ENCODE measurements at places on chromosomes 3 and 15.

- no peak for DNase-seq
Measured at GRCh38 chr3:46416811-46417510, 9.9 kb downstream of the CCRL2 start.

DNA sequence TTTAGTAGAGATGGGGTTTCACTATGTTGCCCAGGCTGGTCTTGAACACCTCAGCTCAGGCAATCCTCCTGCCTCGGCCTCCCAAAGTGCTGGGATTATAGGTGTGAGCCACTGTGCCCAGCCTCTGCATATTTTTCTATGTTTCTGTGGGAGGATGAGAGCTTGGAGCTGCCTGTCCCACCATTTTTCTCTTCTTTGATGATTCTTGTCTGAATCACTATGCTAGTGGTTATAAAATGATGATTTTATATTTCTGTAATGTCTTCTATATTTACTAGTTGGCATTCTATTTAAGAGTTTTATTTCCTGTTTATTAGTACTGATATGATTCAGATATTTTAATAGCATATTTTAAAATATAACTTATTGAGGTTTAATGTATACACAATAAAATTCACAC is 69.7 kb downstream of the CHCHD6 start:
- no peak for DNase-seq

- DNase-seq = no peak
Measured at GRCh38 chr3:174618368-174619080, 240.6 kb upstream of the NAALADL2 start.

- DNase-seq = no peak
Measured at GRCh38 chr3:155270485-155271342, 22.8 kb downstream of the STRIT1 start.

GRCh38 chr3:111577798-111578685 is 17.1 kb downstream of the ZBED2 start:
- DNase-seq = peak; percentile 78

DNA sequence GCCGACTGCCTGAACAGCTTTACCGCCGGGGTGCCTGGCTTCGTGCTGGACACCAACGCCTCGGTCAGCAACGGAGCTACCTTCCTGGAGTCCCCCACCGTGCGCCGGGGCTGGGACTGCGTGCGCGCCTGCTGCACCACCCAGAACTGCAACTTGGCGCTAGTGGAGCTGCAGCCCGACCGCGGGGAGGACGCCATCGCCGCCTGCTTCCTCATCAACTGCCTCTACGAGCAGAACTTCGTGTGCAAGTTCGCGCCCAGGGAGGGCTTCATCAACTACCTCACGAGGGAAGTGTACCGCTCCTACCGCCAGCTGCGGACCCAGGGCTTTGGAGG is 815 bp downstream of the SPINT1 start:
- no peak for DNase-seq

DNA sequence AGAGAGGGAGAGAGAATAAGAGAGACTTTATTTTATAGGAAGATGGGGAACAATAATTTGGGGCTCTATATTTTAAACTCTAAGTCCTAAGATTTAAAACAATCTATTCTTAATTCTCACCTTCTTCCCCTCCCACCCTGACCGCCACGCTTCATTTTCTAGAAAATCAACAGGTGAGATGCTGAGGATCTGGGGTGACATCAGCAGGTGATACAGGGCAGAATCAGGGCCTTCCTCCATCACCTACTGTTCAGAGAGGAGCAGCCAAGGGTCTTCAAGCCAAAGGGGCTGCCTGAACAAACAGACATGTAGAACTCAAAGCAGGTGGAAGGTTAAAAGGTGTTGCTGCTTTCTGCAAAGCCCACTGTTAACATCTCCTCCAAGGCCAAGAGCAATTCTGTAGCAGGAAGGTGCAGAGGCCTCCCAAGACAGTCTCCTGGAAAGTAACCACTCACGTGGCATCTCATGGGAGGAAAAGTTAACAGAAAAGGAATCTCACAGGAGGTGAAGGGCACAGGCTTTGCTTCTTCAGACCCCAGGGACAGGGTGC is 183.6 kb upstream of the TLE3 start:
- DNase-seq = no peak

DNA sequence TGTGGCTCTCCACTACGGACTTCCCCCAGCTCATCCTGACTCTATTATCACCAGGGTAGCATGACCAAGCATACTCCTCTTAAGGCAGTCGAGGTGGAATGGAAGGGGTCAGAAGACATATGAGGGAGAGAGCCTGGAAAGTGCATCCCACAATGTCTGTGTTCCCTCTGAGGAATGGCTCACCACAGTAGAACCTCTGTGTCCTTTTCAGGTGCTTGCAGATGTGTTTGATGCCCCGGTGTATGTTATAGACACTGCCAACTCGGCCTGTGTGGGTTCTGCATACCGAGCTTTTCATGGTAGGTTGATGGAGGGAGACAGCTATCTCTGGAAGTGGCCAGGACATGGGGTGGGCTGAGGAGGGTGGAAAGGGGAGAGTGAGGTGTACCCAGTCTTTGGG is 50.3 kb downstream of the XYLB start:
- no peak for DNase-seq

DNA sequence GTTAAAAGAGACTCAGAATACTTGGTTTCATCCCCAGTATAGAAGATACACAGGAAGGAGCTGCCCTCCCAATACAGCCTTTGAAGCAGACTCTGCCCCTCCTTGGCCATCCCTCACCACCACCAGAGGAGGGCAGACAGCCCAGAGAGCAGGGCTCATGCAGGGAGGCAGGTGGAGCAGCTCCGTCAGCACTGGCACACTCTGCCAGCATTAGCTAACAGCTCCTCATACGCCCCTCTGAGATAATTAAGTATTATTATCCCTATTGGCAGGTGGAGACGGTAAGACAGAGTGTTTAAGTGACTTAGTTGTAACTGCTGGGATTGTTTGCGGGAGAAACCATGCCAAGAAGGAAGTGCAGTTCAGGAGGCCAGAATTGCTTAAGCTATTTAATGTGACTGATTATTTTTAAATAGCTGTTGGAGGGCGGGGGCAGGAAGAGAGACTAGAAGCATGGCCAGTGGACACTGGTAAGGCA is 434.0 kb downstream of the EPHB1 start:
- no peak for DNase-seq

- DNase-seq = no peak
Measured at GRCh38 chr3:130916507-130917167, 22.8 kb downstream of the ATP2C1 start.

DNA sequence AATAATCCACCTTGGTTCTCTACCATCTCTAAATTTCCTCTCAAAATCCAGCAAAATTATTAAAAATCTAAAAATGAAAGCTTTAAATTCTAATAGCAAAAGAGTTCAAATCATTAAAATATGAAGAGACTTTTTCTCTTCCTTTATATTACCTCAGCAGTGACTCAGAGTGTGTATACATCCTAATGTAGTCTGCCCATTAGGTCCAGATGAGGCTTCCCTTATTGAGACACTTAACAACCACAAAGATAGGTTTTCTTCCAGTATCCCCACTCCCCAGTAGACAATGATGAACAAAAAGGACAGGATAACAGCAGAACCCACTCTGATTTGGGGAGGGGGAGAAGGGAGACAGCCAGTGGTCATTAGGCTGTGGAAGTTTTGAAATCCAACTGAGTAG is 61.5 kb upstream of the DCBLD2 start:
- DNase-seq = no peak

DNA sequence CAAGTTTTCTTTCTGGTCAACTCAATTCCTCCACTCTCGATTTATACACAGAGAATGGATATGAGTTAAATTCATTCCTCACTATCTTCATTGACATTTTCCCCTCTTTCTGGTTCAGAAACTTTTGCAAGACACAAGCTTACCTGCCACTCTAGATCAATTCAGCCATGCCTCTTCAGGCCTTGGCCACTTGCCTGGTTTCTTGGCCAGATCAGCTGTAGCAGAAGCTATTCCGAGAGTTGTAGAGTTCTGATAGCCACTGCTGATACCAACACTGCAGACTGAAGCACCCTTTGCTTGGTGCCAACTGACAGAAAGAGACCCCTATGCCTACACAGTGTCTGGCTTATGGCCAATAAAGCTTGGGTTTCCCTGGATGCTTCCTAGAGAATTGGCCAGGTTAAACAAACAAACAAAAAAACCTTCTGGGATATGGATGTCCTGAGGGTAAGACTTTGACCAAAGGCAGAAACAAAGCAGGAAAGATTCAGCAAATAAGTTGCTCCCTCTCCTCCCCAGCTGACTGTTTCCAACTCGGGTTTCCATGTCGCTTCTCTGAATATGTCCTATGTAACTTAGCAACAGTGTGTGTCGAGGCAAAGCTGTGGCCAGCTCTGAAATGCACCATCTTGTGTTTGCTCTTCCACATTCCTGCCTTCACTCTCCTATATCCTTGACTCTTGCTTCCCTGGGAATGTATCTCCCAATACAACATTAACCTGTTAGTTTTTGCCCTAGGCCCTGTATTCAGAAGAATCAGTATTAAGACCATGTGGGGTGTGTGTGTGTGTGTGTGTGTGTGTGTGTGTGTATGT is 521.6 kb downstream of the EPHA3 start:
- DNase-seq = no peak

GRCh38 chr3:69328103-69328962 is 57.6 kb downstream of the FRMD4B start:
- no peak for DNase-seq

- DNase-seq = no peak
Measured at GRCh38 chr3:183807209-183807728, 18.1 kb downstream of the MAP6D1 start.

DNA sequence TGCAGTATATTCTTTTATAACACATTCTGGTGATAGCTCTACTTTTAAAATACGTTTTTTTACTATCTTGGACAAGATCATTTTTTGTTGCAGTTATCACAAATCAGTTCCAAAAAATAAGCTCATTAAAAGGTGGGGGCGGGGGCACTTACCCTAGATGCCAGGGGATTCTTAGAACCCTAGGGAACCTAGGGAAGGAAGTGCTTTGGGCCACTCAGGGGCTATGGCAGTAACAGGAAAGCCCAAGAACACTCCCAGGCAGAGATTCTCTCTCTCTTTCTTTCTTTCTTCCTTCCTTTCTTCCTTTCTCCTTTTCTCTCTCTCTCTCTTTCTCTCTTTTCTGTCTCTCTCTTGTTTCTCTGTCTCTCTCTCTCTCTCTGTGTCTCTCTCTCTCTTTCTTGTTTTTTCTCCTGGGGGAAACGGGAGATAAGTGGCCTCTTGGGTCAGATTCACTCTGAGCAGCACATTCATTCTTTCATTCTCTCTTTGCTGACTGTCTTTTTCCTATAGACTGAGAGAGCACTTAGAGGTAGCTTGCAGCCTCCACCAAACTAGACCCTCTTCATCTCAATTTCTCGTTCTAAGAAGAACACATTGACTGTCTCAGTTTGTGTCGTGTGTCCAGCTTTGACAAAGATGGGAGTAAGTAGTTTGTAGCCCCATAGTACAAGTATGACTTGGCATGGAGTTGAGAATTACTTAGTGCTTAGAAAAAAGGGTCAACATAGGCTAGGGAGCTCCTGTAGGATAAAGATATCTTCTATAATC is 16.6 kb downstream of the SCAANT1 start:
- no peak for DNase-seq

GRCh38 chr15:77544162-77544561 is 88.5 kb downstream of the LINGO1 start:
- no peak for DNase-seq

GRCh38 chr3:74442683-74443082 is 171.8 kb downstream of the CNTN3 start:
- no peak for DNase-seq

DNA sequence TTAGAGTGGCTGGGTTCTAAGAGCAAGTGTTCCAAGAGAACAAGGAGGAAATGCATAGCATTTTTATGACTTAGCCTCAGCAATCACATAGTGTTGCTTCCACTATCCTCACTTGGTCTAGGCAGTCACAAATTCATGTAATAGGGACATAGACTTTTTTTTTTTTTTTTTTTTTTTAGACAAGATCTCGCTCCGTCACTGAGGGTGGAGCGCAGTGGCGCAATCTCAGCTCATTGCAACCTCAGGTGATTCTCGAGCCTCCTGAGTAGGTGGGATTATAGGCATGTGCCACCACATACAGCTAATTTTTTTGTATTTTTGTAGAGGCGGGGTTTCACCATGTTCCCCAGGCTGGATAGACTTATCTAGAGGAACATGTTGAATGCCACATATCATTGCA is 4.7 kb upstream of the GNB4 start:
- no peak for DNase-seq

GRCh38 chr3:152583963-152584362 is 251.0 kb upstream of the P2RY1 start:
- DNase-seq = peak; percentile 12

DNA sequence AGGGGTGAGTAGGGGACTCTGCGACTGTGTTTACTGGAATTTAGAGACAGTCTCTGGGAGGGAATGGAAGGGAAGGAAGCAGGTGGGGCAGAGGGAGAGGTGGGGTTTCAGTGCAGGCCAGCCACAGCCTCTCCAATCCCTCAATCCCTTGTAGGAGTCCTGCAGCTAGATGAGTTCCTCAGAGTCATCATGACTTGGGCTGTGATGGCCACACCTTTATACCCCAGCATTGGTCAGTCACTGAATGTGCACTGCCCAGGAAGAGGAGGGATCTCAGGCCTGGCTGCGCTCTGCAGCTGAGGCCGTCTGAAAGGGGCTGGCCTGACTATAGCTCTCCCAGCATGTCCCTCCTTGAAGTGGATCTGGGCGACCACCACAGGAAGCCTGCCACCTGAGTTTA is 67.3 kb upstream of the GLCE start:
- no peak for DNase-seq

DNA sequence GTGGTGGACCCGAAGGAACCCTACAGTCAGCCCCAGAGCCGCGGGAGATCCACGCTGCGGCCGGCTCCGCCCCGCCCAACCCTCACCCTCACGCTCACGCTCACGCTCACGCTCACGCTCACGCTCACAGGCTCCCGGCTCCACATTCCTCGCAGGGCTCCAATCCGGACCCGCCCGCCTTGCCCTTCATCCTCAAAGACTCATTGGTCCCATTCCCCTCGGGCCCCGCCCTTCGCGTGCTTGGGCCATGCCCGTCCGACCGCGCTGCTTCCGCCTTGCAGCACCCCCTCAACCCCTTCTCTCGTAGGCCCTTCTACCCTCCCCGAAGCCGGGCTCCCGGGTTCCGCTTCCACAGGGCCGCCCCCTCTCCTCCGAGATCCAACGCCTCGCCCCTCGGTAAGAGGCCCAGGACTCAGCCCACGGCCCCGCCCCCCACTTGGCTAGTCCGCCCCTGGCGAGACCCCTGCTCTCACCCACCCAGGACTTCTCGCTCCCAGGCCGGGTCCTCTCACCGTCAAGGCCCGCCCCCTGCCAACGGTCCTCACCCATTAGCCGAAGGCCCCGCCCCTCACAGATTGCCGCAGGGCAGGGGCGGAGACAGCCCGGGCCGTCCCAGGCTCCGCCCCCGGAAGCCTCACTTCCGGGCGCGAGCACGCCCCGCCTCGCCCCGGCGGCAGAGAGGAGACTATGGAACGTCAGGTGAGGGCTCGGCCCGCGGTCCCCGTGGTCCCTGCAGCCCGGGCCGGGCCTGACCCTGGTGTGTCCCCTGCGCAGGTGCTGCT is at the start of gene APEH:
Gene APEH (plus strand): TSS at position 637 of the 782 bp plus-strand sequence. CDS start 51 bp downstream, at position 688.
- DNase-seq = peak; percentile 97

- peak; percentile 83 for DNase-seq
Measured at GRCh38 chr3:185813691-185814215, 11.1 kb downstream of the IGF2BP2 start.

GRCh38 chr3:29317659-29318173 is 36.8 kb downstream of the RBMS3 start:
- no peak for DNase-seq
